Frontal cortex (tissue), 4 donors: ENCODE measurements at places on chromosomes 2 and 18. TPM values are rescaled to one million over a fixed set of nuclear protein-coding genes. Genes with fewer than 3 reads are reported as not detected.

GRCh38 chr2:38178119-38178518, 102.2 kb upstream of the CYP1B1 start:
- DNase-seq = no peak

DNA sequence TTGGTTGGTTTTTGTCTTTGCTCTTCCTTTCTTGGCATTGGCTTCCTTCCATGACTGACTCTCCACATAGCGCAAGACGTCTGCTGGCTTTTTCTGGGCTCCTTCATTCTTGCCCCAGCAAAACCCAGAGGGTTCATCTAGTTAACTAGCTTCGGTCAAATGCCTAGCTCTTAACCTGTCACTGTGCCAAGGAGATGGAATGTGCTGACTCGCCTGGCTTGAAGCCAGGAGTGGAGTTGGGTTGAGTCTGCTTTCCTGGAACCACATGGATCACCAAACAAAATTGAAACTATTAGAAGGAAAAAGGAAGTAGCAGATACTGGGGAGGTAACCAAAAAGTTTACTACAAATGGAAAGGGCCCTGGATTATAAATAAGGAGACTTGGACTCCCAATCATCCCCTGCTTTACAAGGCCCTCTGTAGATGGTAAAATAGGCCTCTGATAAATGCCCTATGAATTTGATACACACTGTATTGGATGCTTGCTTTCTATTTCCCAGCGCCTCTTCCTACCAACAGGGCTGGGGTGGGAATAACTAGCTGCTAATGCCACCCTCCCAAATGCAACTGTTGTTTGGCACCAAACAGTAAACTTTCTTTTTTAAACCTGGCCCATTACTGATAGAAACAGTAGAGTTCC, 11.3 kb downstream of the MALT1 start:
- DNase-seq = no peak

GRCh38 chr18:21853016-21853415, 112.4 kb downstream of the MIB1 start:
- no peak for DNase-seq

Gene BOLL
- not detected for total RNA-seq

Gene TRABD2A
- 0.41 TPM for total RNA-seq

Gene MROH2A
- total RNA-seq = not detected

Gene CHAC2
- 6.5 TPM for total RNA-seq

DNA sequence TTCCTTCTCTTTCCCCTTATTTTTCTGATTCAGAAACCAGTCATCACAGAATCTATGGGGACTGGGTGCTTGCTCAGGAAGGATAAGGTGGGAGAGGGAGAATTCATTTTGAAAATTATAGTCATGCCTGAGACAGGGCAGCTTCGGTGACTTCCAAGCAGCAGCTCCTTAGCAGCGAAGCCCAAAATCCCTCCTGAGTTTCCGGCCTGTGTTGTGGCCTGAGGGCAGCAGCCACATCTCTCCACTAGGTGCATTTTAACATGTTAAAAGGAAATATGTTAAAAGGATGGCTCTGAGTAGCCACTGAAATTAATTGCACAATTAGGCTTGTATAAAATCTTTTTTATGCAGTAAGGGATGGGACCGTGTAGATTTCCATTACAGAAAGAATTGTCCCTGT, 207.0 kb upstream of the RAB12 start:
- no peak for DNase-seq

GRCh38 chr18:29185801-29186200, 1008.9 kb upstream of the CDH2 start:
- DNase-seq = no peak

GRCh38 chr2:26536371-26537068, 58.6 kb upstream of the OTOF start:
- no peak for DNase-seq

GRCh38 chr2:106275971-106276370, 81.9 kb upstream of the UXS1 start:
- DNase-seq = no peak

- no peak for DNase-seq
Measured at GRCh38 chr2:205405752-205406151, 276.5 kb upstream of the NRP2 start.

Gene RAB6C
- total RNA-seq = 0.41 TPM

GRCh38 chr2:129379411-129379810, 600.1 kb upstream of the RAB6C start:
- DNase-seq = no peak

GRCh38 chr2:33366473-33366872, 110.0 kb upstream of the RASGRP3 start:
- DNase-seq = peak; percentile 25

DNA sequence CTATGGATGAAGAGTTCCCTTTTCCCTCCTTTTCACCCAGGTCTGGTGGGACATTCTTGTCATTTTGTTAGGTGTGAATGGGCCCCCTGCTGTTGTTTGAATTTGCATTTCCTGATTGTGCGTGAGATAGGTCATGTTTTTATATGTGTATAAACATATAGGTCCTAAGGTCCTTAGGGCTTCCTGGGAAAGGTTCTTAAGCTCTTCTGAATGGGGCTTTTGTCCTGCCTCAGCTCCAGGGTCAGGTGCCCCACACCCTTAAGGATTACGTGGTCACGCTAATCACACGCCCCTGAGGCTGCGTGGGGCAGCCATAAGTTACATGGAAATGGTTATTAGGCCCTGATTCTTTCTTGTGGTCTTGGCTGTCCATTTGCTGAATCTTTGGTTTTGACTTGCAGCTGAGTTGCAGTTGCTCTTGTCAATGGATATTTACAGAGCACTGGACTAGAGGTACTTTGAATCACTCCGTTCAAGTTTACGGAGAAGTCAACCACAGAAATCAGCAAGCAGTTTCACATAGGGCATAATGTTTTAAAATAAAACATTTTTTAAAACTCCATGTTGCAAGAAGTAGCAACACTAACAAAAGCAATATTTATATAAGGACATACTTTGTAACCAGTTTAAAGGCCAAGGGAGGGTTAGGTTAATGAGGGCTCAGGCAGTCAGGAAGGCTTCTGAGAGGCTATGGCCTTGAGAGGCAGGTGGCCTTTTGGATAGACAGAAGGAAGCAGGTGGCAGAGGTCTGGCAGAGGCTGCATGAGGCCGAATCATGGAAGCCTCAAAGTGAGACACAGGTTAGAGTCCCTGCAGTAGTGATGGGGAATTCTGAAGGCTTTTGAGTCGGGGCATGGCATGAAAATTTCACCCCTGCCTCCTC, 24.2 kb downstream of the LIPG start:
- DNase-seq = no peak

GRCh38 chr2:19225931-19226330, 132.5 kb downstream of the OSR1 start:
- DNase-seq = no peak

GRCh38 chr2:105541189-105542050, 142.6 kb upstream of the FHL2 start:
- no peak for DNase-seq

Gene ZBTB7C
- 1.6 TPM for total RNA-seq

DNA sequence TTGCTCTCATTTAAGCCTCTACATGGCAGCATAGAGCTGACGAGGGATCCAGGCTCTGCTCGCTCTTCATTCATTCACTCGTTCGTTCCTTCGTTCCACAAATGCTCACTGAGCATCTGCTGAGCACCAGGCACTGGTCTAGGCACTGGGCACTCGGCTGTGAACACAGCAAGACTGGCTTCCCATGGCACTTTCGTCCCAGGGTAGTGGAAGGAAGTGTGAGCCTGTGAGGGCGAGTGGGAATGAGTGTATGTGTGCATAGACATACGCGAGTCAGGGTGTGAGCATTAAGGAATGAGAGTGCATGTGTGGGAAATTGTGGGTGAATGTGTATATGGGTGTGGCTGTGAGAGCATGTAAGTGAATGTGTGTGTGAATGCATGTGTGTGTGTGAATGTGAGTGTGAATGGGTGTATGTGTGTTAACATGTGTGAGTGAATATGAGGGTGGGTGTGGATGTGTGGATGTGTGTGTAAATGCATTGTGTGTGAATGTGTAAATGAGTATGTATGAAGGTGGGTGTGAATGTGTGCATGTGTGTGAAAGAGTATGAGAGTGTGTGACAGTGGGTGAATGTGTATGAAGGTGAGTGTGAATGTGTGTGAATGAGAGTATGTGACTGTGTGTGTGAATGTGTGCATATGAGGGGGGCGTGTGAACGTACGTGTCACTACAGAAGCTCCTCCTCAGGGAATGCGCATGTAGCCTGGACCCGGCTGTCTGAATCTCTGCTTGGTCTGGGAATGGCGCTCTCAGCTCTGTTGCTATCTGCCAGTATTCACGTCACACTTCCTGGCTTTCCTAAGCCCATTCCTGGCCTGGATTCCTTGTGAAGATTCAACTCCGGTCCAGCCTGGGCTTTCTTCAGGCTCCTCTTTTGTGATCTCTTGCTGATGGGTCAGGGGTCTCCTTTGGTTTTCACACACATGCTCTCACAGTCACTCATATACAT, 28.8 kb downstream of the SNORC start:
- DNase-seq = no peak

Gene PJVK
- 2.4 TPM for total RNA-seq

GRCh38 chr2:26136451-26136850, 36.4 kb upstream of the GAREM2 start:
- no peak for DNase-seq

Gene STK25
- total RNA-seq = 181 TPM

Gene KCNE4
- 2.4 TPM for total RNA-seq

- no peak for DNase-seq
Measured at GRCh38 chr2:174177316-174177890, 70.9 kb downstream of the OLA1 start.

GRCh38 chr2:19738707-19739106, 163.1 kb downstream of the TTC32 start:
- no peak for DNase-seq

GRCh38 chr2:56379066-56379465, 195.3 kb downstream of the CCDC85A start:
- DNase-seq = no peak

DNA sequence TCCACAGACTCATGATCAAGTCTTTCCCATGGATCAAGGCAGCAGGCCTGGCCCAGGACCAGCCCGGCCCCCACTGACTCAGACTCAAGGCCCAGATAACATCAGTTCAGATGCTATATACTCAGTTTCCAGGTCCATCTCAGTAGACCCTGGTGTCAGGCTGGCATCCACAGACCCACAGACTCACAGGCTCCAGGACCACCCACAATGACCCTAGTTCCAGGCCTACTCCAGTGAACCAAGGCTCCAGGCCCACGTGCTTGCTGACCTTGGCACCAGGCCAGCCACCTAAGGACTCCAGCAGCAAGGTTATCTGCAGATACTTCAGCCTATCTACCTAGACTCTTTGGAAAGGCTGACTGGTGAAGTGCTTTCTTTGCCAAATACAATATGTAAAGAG, 51.0 kb downstream of the KCNH7 start:
- no peak for DNase-seq

Gene GCG
- total RNA-seq = 0.41 TPM

GRCh38 chr2:168977608-168978007, 53.5 kb downstream of the ABCB11 start:
- no peak for DNase-seq

Gene DSG1
- total RNA-seq = under 0.01 TPM

Gene PPP1R1C
- under 0.01 TPM for total RNA-seq

Gene VIL1
- total RNA-seq = not detected

Gene FHL2
- total RNA-seq = 2.4 TPM

- no peak for DNase-seq
Measured at GRCh38 chr2:129050101-129050500, 731.4 kb upstream of the HS6ST1 start.

DNA sequence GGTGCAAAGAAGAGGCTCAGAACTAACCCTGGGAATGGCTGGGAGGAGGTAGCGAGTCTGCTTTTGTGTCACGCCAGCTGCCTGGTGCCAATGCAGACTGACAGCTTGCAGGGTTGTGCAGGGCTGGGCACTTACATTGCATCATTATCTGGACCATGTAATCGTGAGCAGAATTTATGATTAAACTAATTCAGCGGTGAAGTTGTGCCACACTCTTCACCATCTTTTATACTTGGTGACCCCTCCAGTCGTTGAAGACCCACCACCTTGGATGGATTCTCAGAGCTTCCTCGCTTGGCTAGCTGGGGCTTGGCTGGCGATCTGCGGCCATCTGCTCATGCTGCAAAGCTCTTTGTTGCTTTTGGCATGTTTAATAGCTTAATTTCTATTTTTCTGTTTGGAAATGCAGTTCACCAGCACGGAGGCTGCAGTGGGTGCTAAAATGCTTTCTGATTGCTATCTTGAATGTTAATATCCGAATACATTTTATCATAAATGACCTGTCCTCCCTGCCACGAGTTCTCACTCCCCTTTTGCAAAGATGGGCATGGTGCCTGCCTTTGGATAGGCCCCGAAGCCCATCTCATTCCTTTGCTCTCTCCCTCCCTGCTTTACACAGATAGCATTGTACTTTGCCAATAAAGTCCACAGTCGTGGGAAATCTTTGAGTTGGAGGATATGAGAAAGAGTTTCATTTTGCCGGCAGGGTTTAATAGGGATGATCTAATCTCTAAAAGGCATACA, 188.2 kb downstream of the PRKCE start:
- no peak for DNase-seq

DNA sequence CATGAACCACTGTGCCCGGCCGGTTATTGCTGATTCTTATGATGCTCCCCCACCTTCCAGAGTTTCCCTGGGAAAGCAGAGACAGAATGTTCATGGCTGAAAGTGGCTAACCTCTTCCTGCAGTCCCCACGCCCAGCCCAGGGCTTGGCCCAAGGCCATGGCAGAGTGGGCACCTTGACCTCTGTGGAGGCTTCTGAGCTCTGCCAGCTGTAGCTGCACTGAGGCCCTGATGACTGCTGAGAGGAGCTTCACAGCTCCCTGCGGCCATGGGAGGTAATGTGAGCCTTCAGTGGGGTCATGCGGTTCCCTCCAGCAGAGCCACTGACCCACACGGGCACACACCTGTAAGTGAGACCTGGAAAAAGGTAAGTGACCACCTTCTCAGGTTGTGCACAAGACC, 13.3 kb downstream of the EFHD1 start:
- DNase-seq = no peak

- DNase-seq = no peak
Measured at GRCh38 chr2:30230497-30231211, 680 bp upstream of the LBH start.

GRCh38 chr2:41706286-41706685, 341.5 kb upstream of the PKDCC start:
- no peak for DNase-seq

DNA sequence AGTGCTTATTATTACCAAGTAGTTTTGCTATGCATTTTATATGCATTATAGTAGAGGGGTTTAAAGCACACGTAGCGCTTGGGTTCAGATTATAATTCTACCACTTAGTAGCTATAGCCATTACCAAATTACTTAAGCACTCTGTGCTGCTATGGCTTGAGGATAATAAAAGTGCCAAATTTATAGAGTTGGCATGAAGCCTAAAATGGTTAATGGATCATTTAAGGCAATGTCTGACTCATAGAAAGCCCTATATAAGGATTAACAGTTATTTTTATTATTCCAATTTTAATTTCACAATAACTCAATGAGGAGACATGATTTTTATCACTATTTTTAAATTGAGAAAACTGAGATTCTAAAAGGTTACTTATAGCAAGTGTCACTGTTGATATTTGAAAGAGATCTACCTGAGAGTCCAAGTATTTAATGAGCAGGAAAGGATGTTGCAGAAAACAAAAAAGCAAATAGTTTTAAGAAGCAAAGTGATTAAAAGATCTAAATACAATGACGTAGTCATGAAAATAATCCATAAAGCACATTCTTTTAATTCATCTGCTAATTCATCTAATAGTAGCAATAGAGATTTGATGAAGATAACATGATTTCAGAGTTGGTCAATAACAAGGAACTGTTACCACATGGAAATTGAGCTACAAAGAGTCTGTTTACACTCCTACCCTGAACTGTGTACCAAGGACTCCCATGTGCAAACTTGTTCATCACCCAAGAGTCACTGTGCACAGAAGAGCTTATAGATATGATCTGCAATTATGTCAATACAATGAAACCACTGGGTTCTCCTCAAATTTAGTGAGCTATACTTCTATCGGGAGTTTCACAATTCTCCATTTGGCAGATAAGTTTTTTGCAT, 78.8 kb upstream of the DTNA start:
- no peak for DNase-seq
